ENCODE measurements at places on chromosomes 12 and 14. TPM values are rescaled to one million over a fixed set of nuclear protein-coding genes. Genes with fewer than 3 reads are reported as not detected.

RNASE2 gene
- total RNA-seq, result not detected

DBX2 gene
- not detected for total RNA-seq

AHNAK2 gene
- 0.93 TPM for total RNA-seq

IFNG gene
- not detected for total RNA-seq

KRT2 gene
- not detected for total RNA-seq

CTSG gene
- not detected for total RNA-seq

ADAM21 gene
- not detected for total RNA-seq

MARS1 gene
- total RNA-seq, result 144 TPM

NXPH4 gene
- total RNA-seq, result 14.1 TPM

TTC9 gene
- 11.6 TPM for total RNA-seq

SLC5A8 gene
- total RNA-seq, result not detected

ADAMTS20 gene
- 0.70 TPM for total RNA-seq

PLD4 gene
- not detected for total RNA-seq

CCDC177 gene
- 5.8 TPM for total RNA-seq
